ENCODE measurements at places on chromosomes 2 and 18.

DNA sequence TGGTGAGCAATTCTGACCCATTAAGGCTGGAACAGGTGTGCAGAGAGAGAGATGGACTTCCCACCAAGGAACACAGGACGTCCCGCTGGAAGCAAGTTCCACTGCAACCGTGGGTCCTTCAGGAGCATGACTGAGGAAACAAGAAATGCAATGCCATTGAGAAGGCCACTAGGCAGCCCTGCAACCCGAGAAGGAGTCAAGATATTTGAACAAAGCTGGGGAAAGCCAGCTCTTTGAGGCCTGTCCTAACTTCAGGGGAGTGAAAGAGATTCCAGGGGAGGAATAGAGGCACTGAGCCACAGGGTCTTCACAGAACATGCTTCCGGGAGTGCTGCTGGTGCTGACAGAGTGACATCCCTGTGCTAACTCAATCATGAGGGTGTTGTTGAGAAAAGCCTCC, 153.8 kb upstream of the ZNF236 start:
- DNase-seq = no peak

GRCh38 chr2:158778243-158778642, 16.9 kb upstream of the DAPL1 start:
- DNase-seq = no peak

- DNase-seq = no peak
Measured at GRCh38 chr2:191276792-191277465, 31.7 kb downstream of the MYO1B start.

DNA sequence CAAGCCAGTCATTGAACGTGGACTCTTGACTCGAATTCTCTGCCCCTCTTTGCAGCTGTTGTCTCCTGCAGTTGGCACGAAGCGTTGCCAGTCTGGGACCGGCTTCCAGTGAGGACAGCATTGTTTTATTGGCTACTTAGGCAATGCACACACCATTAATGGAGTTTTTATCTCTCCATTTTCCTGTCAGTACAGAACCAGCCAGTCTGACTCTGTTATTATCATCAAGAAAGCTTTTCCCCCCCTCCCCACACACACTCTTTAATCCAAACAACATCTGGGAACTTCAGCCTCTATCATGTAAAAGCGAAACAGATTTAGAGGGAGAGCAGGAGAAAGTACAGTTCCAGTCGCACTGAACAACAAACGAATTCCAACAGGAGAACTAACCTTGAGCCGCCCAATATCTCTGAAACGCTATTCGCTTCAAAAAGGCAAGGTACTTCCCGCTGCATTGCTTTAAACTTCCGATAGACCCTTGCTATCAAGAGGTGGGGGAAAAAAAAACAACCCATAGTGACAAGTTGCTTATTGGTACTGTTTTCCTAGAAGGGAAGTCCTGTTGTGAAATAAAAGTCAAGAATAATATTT, 38.2 kb downstream of the ACVR1 start:
- DNase-seq = no peak

GRCh38 chr2:156319811-156320485, 12.6 kb downstream of the NR4A2 start:
- no peak for DNase-seq

GRCh38 chr2:203707530-203707929, 1.1 kb downstream of the CD28 start:
- DNase-seq = no peak

DNA sequence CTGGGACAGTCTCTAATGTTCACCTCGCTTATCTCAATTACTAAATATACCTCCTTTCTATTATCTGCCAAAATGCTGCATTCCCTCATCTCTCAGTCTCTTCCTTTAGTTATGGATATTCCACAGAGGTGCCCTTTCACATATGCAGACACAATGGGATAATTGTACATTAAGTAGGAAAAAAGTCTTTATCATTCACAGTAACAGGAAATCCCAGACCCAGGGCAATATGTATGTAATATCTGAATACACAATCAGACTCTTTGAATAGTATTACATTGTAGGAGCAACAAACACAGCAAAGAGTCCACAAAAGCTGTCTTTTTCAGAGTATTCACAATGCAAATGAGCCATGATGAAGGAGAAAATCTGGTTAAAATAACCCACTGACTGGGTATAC, 1399.0 kb upstream of the ZEB2 start:
- no peak for DNase-seq

GRCh38 chr2:58319481-58319880, 78.4 kb upstream of the FANCL start:
- no peak for DNase-seq

DNA sequence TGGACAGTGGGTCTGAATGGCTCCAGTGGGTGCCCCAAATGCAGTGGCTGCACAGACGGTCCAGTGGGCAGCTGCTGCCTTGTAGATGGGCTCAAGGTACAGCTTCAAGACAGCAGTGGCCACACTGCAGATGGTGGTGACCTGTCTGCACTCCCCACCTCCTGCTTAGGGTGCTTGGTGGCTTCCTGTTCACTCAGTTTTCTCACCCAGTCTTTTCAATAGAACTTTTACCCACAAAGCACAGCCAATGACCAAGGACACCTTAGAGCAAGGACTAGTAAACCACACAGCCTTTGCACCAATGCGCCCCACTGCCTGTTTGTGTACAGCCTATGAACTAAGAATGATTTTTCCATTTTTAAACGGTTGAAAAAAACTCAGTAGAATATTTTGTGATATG, 34.9 kb downstream of the MEX3C start:
- no peak for DNase-seq

- no peak for DNase-seq
Measured at GRCh38 chr2:207041279-207041678, 102.0 kb downstream of the CPO start.

DNA sequence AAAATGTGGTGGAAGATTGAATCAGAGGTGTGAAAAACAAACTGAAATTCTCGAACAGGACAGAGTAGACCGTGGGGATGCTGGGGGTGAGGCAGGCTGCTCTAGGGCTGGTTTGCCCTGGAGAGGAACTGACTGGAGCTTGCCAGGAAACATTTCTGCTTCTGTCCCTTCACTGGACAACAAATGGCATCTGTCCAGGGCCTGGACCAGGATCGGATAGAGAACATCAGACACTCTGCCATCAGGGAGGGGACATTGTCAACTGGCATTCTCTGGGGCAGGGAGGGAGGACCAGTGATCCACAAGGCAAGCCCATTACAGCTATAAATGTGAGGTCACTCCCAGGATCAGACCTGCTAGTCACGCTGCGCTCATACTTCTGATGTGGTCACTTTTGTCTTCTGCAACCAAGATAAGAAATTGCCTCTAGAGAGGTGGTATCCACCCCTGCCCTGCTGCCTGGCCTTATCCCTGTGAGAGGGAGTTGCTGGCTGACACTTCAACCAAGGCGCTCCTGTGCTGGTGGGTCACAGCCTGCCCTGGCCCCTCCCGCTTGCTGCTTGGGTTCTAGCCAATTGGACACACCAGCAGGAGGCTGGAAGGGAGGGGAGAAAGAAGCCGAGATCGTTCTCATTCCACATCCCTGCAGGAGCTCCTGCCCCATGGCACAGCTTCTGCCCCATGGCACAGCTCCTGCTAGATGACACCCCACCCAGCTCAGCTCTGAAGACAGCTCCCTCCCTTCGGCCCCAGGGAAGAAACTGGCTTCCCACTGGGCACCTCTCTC, 8.7 kb downstream of the NPPC start:
- DNase-seq = no peak

DNA sequence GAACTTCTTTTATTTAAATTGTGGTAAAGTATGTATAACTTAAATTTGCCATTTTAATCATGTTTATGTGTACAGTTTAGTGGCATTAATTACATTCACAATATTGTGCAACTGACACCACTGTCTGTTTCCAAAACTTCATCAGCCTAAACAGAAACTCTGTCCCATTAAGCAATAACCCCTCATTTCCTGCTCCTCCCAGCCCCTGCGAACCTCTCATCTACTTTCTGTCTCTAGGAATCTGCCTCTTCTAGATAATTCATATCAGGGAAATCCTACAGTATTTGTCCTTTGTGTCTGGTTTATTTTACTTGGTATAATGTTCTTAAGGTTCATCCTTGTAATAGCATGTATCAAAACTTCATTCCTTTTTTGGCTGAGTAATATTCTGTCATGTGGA, 75.1 kb downstream of the BOLA3 start:
- DNase-seq = no peak

- no peak for DNase-seq
Measured at GRCh38 chr2:190972213-190972612, 41.8 kb downstream of the STAT1 start.

DNA sequence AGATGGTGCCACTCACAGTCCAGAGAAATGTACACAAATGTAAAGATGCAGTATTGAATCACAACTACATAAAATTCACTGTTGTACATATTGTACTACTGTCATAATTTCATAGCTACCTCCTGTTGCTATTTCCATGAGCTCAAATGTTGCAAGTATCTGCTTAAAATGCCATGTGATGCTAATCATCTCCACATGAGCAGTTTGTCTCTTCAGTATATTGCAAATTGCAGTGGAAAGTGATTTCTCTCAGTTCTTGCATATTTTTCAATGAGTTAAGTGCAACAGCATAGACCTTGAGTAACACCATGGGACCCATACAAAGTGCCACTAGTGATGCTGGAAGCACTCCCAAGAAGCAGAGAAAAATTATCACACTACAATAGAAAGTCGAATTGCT, 51.9 kb downstream of the MAIP1 start:
- no peak for DNase-seq

GRCh38 chr2:233944269-233944668, 27.1 kb downstream of the TRPM8 start:
- no peak for DNase-seq

- DNase-seq = no peak
Measured at GRCh38 chr2:241161646-241162281, 11.5 kb downstream of the PPP1R7 start.

DNA sequence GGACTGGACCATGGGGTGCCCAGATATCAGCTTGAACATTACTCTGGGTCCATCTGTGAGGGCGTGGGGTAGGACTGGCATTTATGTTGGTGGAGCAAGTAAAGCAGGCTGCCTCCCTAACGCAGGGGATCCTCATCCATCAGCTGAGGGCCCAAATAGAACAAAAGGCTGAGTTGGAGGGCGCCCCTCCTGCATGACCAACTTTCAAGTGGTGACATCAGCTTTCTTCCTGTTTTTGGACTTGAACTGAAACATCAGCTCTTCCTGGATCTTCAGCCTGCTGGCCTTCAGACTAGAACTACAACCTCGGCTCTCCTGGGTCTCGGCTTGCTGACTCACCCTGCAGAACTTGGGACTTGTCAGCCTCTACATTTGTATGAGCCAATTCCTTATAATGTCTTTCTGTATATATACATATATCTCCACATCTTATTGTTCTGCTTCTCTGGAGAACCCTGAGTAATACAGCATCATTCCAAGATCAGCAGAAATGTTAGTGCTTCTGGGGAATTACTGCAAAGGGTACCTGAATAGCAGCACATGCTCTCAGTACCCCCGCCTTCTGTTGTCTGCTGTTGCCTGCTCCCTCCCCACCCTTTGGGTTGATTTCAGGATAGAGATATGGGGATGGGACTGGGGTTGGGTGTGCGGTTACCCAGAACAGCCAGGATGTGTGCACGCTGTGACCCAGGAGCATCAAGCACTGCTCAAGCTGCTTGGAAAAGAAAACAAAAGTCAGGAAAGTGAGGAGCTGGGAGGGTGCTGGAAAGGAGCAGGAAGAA, 20.0 kb downstream of the TMEM127 start:
- no peak for DNase-seq

DNA sequence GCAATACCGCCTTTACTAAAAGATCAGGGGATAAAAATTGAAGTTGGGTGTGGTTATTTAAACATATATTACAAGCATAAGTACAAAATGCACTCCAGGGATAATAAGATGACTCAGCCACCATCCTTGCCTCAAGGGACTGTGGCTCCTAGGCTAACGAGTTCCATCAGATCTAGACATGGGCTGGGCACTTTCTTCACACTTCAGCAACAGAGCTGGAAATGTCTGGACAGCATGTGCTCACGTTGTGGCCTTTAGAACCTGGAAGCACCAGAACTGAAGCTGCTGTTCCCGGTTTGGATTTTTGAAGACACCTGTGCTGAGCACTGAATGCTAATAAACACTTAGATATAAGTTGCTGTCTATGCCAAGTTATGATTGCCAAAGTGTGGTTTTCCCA, 384.2 kb upstream of the SALL3 start:
- DNase-seq = no peak

DNA sequence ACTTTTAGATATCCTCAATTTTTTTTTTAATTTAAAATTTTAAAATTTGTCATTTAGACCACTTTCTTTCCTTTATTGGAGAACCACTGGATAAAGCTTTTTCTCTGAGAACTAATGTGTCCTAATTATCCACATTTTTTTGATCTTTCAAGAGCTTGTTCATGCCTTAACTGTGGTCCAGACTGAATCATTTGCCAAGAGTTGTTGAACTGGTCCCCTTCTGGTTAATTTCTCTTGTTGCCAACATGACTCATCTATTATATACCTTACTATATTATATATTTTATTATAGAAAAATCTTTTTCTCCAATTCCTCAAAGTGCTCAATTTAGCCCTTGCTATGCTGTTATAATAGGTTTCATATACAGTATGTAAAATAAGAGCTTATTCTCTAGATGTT, 53.1 kb upstream of the TMEM87B start:
- no peak for DNase-seq

DNA sequence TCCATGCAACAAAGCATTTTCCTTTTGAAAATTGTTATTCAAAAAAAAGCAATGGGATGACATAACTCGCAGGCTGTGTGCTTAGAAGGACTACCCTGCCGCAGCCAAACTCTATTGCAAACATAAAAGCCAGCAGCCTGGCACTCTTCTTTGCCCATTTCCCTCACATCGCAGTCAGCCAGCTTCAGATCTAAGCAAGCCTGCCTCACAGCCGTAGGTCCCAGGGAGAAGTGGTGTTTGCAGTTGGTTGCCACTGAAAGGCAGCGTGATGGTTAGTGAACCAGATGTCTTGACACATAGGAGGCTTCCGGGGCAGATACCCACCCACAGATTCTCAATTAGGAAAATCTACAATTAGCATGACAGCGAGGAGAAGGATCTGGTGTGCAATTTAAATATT, 655.2 kb downstream of the RNF144A start:
- DNase-seq = no peak

- DNase-seq = no peak
Measured at GRCh38 chr2:210190345-210190744, 19.1 kb upstream of the KANSL1L start.

DNA sequence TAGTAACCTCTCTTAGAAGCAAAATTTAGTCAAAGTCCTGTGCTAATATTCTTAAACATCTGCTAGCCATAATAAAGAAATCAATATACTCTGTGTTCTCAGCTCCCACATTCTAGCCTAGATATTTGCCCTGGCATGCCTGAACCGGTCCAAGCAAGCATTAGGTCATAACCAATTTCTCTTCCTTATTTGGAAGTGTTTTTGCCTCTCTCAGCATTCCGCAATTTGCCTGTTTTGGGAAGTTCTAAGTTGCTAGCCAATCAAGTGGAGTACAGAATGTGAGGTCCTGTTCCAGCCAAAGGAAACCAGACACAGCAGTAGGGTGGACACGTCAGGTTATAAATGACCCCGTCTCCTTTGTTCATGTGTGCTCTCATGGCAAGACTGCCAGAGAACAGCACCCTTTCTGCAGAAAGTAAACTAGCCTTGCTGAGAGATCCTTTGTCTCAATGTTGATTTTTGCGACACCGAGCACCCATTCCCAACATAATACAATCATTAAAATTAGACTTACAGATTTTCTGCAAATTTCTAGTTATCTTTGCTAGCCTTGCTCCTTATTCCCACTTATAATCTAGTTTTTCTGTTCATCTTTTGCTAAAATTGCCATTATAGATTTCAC, 13.0 kb upstream of the SULT1C4 start:
- no peak for DNase-seq

GRCh38 chr2:195659982-195660890, 3.2 kb downstream of the SLC39A10 start:
- peak; percentile 60 for DNase-seq

GRCh38 chr2:18047896-18048657, 169.6 kb downstream of the KCNS3 start:
- no peak for DNase-seq
